Activated T-helper 2 cell treated with anti-CD3 and anti-CD28 coated beads, Interferon-gamma antibody, Interleukin-2, Interleukin-4, amounts not matched to agents 10 μg/mL and 5 μg/mL and 100 μg/mL, durations not matched to agents 14 hours and 24 hours and 36 hours (primary cell): ENCODE measurements at places on chromosomes 3 and 15. TPM values are rescaled to one million over a fixed set of nuclear protein-coding genes. Genes with fewer than 3 reads are reported as not detected.

The ATP13A5 gene
- total RNA-seq, result not detected in 2 replicates

The CDHR4 gene
- 0.16 TPM in 1 of 2 replicates, not detected in the other for total RNA-seq

The HRG gene
- not detected in 2 replicates for total RNA-seq

- DNase-seq, result no peak
Observed at GRCh38 chr3:188822004-188822403, 349.8 kb upstream of the TPRG1 start.

GRCh38 chr3:171126478-171127209 is 100.1 kb upstream of the SLC2A2 start:
- DNase-seq, result no peak

DNA sequence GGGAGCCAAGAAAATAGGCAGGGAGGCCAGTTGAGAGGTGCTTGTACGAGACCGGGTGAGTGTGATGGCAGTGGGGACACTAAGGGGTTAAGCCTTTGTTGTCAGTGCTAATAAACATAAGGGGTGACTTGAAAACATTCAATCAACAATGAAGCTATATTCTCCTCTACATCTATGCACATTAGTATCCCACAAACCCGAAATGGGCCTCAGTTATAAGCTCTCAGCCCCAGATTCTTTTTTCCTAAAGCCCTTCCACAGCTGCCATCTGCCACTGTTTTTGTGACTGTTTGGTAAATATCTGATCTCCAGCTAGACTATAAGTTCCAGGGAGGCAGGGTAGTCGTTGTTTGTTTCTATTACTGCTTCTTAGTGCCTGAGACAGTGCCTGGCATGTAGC is 118.2 kb downstream of the CADPS start:
- DNase-seq, result no peak
